Right lung (tissue), 10 donors: ENCODE measurements at places on chromosomes 4 and X. TPM values are rescaled to one million over a fixed set of nuclear protein-coding genes. Genes with fewer than 3 reads are reported as not detected.

- peak; percentile 42 for DNase-seq
Observed at GRCh38 chr4:3413675-3414420, 27.9 kb upstream of the HGFAC start.

- DNase-seq, result no peak
Observed at GRCh38 chrX:18992829-18993228, 8.9 kb upstream of the PHKA2 start.

- DNase-seq, result no peak
Observed at GRCh38 chr4:142566243-142566642, 279.9 kb downstream of the INPP4B start.

- peak; percentile 23 for DNase-seq
Observed at GRCh38 chr4:142960126-142960525, 114.0 kb upstream of the INPP4B start.

DNA sequence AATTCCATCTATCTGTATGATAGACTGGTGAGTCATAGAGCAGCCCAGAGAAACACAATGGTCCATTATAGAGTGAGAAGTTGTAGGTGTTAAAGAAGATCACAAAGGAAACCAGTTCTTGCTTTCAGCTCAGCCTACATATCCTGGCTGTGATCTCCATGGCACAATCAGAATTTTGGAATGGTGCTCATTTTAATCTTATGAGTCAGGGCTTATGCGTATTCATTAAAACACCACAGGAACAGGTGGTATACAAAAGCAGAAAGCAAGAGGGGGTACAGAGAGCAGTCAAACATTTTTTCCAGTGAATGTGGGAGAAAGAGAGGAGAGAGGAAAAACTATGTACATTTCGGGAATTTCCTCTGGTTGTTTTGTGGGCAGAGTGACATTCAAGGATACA lies 126.9 kb downstream of the MFAP3L start:
- no peak for DNase-seq

DNA sequence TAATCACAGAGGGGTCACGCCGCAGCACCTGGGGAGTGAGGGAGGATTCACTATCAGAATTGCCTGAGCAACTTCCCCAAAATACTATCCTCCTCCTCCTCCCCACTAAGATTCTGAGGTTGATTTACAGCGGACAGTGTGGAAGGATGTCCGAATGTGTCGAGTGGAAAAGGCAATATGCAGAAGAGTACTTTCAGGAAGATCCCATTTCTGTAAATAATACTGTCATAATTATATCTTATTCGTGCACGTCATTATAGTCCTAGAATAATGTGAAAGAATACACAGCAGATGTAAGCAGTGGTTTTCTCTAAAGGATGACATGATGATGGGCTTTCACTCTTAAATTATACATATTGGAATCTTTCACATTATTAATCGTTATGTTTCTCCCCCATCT lies 149.8 kb upstream of the NOCT start:
- DNase-seq, result no peak

DNA sequence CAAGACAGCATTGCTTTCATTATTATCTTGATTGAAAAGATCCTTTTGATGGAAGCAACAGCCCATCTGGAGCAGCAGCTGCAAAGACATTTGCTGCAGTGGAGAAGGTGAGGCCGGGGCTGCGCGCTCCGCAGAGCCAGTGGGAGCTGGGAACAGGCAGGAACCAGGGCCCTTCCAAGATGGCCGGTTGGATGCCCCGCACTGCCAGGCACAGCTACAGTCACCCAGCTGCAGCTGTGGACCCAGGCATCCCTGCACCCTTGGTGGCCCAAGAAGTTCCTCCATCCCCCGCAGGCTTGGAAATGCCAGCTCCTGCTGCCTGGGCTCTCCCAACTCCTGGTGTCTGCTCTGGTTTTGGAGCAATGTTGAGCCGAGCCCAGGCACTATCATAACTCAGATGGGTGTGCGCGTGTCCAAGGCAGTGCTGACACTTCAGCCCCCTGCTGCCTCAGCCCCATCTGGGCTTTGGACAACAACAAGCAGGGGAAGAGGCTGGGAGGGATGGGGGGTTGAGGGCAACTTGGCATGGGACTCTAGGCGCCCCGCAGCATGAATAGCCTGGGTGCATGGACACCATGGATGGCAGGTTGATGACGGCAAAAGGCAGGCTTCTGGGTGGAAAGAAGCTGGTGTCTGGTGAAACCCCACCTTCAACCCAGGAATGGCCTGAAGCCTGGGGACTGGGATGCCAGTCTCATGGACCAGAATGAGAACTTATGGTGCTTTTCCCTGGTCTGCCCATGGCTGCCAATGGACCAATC lies 371.8 kb downstream of the FSTL5 start:
- no peak for DNase-seq

- DNase-seq, result no peak
Observed at GRCh38 chr4:62018537-62018936, 818.4 kb downstream of the ADGRL3 start.

DNA sequence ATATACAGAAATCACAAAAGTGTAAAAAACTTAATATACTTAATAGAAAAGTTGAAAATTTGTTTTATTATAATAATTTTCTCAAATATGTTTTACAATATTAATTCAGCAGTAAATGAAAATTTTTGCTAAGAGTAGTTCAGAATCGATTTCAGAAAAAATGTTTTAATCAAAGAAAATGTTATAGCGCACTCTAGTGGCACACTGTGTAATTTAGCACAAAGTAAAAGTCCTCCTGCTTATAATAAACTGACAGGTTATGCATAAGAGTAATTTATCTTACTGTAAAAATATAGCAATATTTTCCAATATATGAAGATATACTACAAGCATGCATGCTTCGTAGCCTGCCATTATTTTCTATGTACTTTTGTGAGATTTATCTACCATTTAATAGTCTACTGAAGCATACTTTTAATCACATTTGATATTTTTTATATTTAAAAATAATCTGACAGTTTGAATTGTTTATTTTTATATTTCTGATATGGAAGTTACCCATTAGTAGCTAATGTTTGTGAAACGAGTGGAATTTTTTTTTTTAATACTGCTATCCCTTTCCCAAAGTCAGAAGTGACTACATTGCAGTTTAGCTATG lies 217.9 kb upstream of the KLHL4 start:
- peak; percentile 2 for DNase-seq

DNA sequence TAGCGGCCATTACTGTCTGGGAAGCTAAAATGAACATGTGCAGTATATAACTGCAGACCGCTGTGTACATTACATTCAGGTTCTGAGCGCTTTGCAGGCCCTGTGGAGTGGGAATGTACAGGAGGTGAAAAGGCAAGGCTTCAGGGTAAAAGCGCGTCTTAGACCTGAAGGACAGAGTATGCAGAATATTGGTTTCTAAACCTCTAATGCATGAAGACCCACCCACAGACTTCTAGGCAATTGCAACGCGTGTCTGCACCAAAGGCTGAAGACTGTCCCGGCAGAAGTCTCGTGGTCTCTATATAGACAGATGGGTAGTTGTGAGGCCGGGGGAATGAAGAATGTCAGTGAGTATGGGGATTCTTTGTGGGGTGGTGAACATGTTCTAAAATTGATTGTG lies 5.4 kb downstream of the MAP7D2 start:
- no peak for DNase-seq

- no peak for DNase-seq
Observed at GRCh38 chr4:78557841-78558240, 6.3 kb downstream of the ANXA3 start.

DNA sequence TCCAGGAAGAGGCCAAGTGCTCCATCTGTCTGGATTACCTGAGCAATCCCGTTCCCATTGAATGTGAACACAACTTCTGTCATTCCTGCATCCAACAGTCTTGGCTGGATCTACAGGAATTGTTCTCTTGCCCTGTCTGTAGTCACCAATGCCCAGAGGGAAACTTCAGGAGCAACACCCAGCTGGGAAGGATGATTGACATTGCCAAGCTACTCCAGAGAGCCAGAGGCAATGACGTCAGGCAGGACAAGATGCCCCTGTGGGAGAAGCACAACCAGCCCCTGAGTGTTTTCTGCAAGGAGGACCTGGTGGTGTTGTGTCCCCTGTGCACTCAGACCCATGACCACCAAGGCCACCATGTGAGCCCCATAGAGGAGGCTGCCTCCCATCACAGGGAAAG lies 21.3 kb upstream of the TRIM60 start:
- DNase-seq, result no peak

DNA sequence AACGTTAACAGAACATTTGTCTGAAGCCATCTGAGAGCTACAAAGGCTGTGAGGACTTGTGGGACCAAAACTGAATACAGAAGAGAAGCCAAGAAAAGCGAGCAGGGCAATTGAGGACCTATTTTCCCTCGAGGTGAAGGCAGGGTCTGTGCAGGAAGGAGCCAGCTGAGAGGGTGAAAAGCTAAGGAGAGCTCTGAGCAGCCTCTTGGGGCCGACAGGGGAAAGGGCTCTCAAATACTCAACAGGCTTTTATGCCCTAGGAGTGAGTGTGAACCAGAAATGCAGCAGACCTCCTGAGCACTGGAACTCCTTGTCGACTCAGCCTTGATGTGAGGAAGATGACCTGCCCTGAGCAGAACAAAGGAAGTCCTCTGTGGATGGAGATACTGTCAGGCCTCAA lies 54.2 kb downstream of the C4orf50 start:
- no peak for DNase-seq

The EPHA5 gene
- polyA plus RNA-seq, result 0.03 TPM

The PHEX gene
- polyA plus RNA-seq, result 10.5 TPM
